ENCODE measurements at places on chromosomes 3 and 15.

DNA sequence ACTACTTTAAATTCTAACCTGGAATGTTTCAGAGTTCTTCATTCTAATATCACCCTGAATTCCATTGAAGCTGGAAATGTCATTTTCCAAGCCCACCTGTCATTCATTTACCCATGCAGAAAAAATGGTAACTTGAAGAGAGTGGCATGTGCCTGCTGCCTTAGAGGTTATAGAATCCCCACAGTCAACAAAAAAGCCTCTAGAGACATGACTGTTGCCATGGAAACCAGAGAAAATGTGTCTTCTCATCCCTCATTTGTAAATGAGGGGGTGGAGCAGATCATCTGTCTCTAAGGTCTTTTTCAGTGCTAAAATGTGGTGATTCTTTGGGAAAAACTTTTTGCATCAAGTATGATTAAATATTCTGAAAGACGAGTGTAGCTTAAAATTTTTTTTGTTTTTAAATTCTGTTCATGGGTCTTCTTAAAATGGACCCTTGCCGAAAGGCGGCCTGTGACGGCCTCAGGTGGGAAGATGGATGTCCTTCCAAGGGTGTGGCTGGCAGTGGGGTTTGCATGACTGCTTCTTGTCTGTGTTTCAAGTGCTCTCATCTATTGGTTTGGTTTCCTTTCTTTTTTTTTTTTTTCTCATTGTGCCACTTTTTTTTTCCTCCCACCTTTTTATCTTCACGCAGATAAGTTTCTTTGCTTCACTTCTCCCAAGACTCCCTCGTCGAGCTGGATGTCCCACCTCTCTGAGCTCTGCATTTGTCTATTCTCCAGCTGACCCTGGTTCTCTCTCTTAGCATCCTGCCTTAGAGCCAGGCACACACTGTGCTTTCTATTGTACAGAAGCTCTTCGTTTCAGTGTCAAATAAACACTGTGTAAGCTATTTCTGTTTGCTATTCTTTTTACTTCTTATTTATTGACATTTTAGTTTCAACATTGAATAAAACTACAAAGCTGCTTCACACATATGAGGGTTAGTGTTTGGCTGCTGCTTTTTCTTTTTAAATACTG, 23.0 kb downstream of the TPM1 start:
- DNase-seq, result no peak

- no peak for DNase-seq
Observed at GRCh38 chr3:36595511-36595910, 168.8 kb downstream of the DCLK3 start.

GRCh38 chr3:101821503-101821902, 27.8 kb upstream of the NFKBIZ start:
- no peak for DNase-seq

DNA sequence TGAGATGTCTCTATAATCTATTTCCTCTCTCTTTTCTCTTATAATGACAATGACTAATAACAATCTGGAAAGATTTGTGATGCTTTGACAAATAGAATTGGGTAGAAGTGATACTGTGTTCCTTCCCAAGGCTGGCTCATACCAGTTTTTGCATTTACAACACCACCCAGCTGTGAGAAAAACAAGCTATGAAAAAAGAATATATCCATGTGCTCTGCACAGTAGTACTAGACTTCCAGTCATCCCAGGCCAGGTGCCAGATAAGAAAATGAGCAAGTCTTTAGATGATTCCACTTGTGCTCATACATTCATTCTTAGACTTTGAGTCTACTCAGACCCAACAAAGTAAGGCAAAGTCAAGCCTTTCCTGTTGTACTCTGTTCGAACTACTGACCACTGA, 350.2 kb upstream of the POU1F1 start:
- no peak for DNase-seq

DNA sequence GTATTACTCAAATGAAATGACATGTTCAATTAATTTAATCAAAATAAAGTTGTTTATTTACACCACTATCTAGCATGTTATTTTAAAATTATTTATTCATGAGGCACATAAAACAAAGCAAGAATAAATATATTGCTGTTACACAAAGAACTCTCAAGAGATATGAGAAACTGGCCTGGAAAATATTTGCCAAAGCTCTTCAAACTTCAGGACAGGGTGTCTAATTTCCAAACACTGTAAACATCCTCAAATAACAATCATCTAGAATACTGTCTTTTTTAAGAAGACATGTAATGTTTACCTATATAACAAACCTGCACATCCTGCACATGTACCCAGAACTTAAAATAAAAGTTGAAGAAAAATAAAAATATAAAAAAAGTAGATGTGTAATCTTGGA, 876.6 kb downstream of the TUSC7 start:
- no peak for DNase-seq

- no peak for DNase-seq
Observed at GRCh38 chr15:84398763-84399701, 163.5 kb downstream of the GOLGA6L4 start.

GRCh38 chr3:148646126-148646665, 51.5 kb upstream of the AGTR1 start:
- no peak for DNase-seq

- no peak for DNase-seq
Observed at GRCh38 chr3:126937973-126938372, 44.9 kb upstream of the PLXNA1 start.

- no peak for DNase-seq
Observed at GRCh38 chr3:171420667-171421066, 39.5 kb downstream of the TNIK start.

DNA sequence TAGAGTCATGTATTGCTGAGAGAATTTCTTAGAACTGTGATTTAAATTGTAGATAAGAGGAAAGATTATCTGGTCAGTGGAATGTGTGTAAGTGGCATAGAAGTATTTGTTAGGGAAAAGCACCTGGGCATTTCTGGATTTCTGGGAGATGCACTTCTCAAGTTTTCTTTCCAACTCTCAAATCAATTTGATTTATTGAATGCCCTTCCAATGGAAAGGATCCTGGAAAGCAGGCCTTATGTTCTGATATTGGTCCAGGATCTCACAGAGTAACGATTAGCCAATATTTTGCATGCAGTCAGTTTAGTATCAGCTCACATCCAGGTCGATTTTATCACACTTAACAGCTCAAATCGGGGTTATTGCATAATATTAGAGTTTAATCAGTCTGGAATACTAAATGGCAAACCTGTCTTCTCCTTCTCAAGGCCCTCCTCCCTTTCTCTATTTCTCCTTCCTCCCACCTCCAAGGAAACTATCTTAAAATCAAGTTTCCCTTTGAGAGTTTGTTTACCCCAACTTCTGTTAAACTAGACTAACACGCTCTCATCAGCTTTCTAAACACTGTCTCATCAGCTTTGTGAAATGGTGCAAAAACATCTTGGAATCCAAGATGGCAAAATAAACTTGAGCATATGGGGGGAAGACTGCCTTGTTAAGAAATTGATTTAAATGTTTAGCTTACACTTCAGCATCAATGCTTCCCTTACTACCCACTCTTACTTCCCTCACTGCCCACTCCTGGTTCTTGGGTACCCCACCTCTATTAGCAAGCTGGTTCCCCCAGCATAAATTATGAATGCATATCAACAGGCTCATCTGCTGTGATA, 9.5 kb downstream of the SOX2 start:
- no peak for DNase-seq

- DNase-seq, result no peak
Observed at GRCh38 chr3:63245726-63246241, 32.3 kb upstream of the SYNPR start.

- DNase-seq, result no peak
Observed at GRCh38 chr3:29694783-29695182, 413.9 kb downstream of the RBMS3 start.

DNA sequence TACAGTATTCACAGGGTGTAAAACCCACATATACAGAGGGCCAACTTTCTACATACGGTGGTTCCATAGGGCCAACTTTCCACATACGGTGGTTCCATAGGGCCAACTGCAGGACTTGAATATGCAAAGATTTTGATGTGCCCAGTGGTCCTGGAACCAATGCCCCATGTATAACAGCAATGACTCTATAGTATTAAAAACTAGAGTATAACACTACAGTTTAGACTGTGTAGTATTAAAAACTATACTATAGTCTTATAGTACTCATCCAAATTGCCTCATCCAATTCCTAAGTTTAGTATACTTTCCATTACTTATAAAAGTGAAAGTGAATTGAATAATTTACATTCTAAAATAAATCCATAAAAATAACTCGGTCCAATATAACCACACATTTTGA, 75.9 kb downstream of the GSK3B start:
- no peak for DNase-seq

- no peak for DNase-seq
Observed at GRCh38 chr15:42338500-42338899, 20.8 kb upstream of the CAPN3 start.

DNA sequence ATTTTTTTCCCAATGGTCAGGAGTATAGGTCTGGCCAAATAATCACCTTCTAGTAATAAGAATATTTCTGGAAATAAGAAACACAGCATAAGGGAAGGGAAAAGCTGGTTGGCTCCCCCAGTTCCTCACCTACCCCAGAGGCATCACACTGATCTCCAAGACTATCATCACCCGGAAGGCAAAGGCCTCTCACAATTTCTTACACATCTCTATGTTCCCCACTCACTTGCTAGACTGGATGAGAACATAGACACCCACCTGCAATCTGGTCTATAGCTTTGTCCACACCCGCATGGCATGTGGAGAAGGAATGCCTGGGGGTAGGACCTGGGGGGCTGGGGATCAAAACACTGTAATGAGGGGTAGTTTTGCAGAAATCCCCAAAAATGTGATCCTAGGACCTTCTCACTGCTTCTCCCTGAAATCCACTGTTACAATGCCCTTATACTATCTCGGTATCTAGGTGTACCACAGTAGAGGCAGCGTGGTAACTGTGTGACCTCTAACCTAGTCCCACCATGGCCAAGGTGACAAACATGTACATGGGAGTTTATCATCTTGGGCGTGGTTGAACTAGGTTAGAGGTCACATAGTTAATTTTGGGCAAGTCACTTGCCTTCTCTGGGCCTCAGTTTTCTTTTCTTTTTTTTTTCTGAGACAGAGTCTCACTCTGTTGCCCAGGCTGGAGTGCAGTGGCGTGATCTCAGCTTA, 29.5 kb upstream of the NRROS start:
- DNase-seq, result no peak

- no peak for DNase-seq
Observed at GRCh38 chr3:150023239-150023636, 52.5 kb upstream of the PFN2 start.

DNA sequence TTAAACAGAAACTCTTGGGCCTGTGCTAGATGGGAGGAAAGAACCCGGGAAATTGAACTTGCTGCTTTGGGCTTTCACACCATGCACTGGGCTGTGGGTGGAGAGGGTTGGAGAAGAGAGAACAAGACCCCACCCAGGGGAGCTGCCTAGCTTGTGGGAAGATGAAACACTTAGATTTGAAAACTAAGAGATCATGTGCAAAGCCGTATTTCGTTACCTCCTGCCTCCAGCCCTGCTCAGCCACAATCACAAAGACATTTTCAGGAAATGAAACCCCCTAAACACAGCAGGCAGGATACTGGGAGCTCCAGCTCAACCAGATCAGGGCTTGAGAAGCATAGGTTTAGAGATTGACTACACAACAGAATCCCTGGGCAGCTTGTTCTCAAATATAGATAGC, 183.0 kb upstream of the C2CD4B start:
- no peak for DNase-seq

GRCh38 chr3:128062033-128062745, 10.0 kb downstream of the SEC61A1 start:
- DNase-seq, result no peak
